ENCODE measurements at places on chromosomes 2 and 18.

DNA sequence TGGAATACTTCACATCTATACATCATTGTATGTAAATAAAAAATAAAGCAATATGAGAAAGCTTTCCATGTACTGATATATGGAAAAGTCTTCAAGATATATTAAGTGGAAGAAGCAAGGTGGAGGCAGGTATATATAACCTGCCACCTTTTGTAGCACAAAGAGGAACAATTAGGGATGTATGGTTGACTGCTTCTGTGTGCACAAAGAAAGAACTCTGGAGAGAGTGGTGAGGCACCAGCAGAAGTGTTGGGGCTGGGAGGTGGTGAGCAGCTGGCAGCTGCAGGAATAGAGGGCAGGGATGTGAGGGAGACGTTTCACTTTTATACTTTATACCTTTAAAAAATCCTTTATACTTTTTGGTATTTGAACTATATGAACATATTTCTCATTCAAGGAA lies 26.1 kb downstream of the KIF5C start:
- no peak for DNase-seq

DNA sequence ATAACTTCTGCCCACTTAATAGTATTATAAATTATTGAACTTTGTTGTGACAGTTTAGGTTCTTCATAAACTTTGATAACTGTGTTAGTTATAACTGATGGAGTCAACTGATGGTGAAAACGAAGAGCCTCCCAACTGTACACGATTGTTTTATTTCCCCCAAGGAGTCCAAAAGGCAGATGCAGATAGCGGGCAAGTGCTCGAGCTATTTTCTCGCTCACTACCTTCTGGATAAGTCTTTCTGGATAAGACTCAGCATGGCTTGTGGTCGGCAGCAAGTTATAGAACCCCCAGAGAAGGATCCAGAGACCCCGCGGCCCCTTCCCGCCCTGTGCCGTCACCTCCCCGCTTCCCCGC lies 517 bp downstream of the GCFC2 start:
- DNase-seq, result no peak

GRCh38 chr2:117856415-117857210 lies 42.1 kb downstream of the DDX18 start:
- DNase-seq, result peak; percentile 83

- peak; percentile 56 for DNase-seq
These were observed 2.4 kb upstream of the EVX2 start for GRCh38 chr2:176085861-176086771.

GRCh38 chr2:175439416-175439815 lies 257.9 kb upstream of the ATP5MC3 start:
- no peak for DNase-seq

DNA sequence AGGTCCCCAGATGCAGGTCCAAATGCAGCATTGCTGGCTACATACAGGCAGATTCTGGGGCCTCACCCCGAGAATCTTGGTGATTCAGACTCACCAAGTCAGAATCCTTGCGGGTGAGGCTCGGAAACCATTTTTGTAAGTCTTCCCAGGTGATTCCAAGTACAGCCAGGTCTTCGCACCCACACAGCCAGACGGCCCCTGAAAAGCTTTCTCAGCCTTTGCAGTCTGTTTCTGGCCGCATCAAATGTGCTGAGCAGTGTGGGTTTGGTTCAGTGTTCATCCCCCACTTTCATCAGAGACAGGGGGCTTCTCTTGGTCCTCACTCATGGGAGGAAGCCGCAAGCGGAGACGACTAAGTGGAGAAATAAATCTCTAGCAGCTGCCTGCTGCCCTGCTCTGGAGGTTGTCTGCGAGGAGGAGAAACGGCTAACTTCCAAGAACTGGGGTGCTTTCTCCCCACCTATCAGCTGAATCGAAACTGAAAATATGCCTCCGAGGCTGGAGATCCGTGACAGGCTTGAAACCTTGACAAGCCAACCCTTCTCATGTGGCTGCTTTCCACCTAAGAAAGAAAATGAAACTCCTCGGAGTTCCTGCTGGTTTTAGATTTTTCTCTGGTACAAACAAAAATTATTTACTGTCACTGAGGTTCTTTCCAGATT lies 8.9 kb upstream of the TMEM185B start:
- peak; percentile 45 for DNase-seq

DNA sequence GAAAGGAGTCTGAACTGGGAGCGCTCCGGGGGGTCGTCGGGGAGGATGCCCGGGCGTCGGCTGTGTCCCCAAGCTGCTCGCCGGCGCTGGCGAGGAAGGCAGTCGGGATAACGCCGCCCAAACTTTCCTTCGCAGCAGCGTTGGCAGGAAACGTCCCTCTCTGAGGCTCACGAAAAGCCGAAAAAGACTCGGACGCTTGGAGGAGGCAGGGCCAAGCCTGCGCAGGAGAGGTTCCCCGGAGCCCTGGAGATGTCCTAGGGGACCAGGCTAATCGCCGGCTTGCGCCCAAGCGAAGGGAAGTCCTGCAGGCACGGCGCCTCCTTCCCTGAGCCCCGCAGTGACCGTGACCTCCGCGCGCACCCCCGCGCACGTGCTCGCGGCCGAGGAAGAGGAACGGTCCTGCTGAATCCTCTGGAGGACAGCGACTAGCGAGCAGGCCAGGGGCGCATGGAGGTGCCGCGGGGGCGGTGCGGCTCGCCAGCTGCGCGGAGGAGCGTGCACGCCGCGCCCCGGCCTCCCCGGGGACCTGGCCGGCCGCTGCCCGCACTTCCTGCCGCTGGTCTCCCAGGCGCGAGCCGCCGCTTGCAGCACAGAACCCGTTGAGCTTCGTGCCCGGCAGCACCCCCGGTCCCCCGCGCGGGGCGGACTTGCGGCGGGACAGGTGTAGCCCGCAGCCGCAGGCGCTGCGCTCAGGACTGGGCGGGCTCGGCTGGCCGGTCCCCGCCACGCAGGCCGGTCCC lies at the start of gene SH3RF3:
Gene SH3RF3 (plus strand): TSS at position 590 of the 740 bp plus-strand sequence.
- DNase-seq, result peak; percentile 52

GRCh38 chr2:64349131-64349530 lies 104.8 kb upstream of the LGALSL start:
- DNase-seq, result no peak

- DNase-seq, result no peak
These were observed 60.6 kb downstream of the SMAD7 start for GRCh38 chr18:48889981-48890762.

- DNase-seq, result peak; percentile 11
These were observed 280.6 kb upstream of the UBE2E3 start for GRCh38 chr2:180699657-180700361.

DNA sequence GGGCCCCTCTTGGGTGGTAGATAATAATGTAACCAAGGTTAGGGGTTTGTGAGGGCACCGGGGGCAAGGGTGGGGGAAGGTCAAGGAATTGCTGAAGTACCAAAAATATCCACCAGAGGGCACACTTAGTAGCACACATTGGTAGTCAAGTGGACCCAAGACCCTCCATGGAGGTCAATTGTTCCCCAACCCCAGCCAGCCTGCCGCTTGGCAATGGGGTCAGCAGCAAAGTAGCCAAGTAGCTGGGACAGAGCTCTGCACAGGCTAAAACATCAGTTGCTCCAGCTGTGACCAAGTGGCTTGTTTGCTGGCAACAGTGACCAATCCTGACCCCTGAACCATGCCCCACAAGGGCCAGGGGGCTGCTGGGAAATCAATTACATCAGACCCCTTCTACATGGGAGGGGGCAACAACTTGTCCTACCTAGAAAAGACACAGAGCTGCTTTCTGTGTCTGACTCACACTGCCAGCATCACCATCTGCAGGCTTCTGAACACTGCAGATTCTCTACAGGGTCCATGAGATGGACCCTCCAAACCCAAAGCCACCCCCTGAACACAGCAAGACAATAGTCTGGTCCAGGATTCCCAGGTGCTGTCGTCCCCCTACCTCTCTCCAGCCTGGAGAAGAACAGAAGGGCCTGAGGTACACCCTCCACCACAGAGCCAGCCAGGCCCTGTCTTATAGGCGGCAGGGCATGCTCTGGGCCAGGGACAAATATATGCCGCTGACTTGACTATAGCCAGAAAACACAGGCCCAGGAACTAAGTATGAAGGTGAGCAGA lies 76.0 kb downstream of the EMX1 start:
- DNase-seq, result peak; percentile 80

- no peak for DNase-seq
These were observed 199.2 kb downstream of the TFCP2L1 start for GRCh38 chr2:121085801-121086200.

GRCh38 chr18:57970356-57971095 lies 73.5 kb upstream of the NEDD4L start:
- DNase-seq, result no peak

GRCh38 chr2:105797298-105797819 lies 52.6 kb downstream of the NCK2 start:
- DNase-seq, result peak; percentile 29

- no peak for DNase-seq
These were observed 8.5 kb downstream of the SP140L start for GRCh38 chr2:230335461-230335863.

DNA sequence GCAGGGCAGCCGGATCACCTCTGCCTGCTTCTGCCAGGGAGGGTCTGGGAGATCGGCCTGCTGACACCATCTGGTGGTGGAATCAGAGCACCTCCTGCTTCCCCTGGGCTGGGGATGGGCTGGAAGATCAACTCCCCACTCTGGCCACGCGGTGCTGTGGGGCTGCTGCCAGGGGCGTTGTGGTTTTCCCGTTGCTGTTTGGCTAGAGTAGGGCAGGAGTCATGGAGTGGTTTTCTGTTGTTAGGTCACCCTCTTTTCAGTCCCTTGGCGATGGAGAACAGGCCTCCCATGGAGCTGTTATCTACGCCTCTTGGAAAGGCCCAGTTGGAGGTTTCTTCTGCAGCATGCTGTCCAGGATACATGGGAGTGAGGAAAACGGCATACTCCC lies 15.2 kb downstream of the BCL2L11 start:
- DNase-seq, result peak; percentile 23

- peak; percentile 84 for DNase-seq
These were observed 117.3 kb upstream of the ZFP36L2 start for GRCh38 chr2:43343573-43344304.

DNA sequence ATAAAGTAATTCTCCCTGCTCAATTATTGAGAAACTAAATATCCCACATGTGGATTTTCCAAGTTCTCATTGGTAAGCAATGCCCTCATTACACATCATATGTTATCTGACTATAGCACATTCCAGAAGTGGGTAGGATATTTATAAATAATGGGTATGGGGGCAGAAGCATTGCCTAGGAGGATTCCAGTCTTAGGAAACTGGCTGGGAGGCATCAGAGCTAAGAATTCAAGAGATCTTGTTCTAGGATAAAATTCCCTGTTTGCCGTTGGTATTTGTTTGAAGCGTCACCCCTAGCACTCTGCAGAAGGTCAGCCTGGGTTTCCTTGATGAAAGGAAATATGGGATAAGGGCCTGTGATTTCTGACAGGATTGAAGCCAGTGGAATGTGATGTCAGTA lies 20.1 kb downstream of the SIX2 start:
- no peak for DNase-seq

- DNase-seq, result no peak
These were observed 690.9 kb upstream of the TMEFF2 start for GRCh38 chr2:192885569-192886160.

GRCh38 chr2:226888378-226888965 lies 52.6 kb downstream of the RHBDD1 start:
- DNase-seq, result no peak

- DNase-seq, result peak; percentile 91
These were observed 35.4 kb downstream of the PTPN18 start for GRCh38 chr2:130391058-130391871.

DNA sequence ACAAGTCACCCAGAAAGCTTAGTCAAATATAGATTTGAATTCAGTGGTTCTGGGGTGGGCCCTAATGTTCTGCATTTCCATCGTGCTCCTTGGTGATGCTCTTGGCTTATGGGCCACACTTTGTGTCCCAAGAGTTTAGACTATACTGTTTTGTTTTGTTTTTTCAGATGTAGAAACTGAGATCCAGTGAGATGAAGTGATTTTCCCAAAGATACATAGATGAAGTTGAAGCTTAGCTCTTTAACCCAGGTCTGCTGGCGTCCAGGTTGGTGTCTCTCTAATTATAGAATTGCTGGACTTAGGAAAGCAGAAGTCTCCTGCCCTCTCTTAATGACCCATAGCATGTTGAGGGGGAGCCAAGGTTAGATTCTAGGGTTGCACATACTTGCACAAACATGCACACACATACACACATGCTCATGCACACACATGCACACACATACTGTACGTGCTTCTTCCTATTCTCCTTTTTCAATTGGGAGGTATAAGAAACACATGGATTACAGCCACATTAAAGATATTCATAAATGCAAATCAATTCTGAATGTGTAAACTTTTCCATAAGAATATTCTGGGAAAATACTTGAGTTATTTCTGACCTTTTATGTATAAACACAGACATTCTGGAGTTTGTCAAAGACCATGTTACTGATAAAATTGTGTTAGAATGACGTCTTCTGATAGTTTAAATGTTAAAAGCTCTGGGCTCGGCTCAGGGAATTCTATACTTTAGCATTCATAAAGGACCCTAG lies 41.3 kb upstream of the IL1R1 start:
- no peak for DNase-seq

GRCh38 chr2:36550006-36550405 lies 48.0 kb downstream of the FEZ2 start:
- DNase-seq, result no peak

DNA sequence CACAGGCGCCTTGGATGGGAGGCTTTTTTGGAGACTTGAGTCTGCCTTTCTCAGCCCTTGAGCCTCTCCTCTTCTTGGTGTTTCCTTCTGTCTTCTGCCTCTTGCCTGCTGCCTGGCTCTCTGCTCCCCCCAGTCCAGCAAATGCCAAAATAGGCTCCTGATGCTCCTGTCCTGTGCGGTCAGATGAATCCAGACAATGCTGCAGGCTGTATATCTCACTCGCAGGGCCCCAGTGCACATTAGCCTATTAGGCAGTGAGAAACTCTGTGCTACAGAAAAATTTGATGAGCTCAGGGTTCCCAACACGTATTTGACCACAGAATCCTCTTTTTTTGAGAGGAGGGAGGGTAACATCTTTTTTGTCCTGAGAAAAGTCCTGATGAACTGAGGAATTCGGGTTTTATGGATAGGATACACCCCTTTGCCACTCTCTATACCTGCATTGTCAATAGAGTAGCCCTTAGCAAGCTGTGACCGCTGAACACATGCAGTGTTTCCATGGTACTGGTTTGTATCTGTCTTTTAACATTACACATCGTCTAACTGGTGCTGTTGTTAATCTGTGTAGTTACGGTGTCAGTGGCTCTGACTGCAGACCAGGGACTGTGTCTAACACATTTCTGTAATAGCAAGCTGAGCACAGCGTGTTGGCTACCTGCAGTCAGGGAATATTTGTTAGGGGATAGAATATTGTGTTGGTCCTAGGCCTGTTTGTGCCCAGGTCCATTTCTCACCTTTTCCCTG lies 50.8 kb downstream of the FAM228A start:
- DNase-seq, result no peak

DNA sequence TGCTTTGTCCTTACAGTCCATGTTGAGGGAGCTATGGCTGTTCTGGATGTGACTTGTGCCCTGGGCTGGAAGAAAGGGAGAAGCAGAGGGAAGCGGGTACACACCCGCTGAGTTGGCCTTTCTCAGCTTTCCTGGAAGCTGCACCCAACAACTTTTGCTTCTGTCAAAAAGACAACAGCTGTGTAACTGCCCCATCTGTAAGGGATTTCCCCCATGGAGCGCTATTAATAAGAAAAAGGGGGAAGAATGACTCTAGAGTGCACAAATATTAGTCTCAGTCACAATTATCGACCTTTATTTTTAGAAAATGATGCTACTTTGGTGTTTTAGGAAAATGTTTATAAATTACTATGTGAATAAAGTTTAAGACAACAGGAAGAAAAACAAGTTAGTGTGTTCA lies 368.3 kb downstream of the RAD51AP2 start:
- DNase-seq, result no peak
